ENCODE measurements at places on chromosomes 13 and 19.

- DNase-seq: no peak
Observed at GRCh38 chr13:36880961-36881360, 39.1 kb downstream of the SMAD9 start.

- peak; percentile 38 for DNase-seq
Observed at GRCh38 chr19:16268676-16269319, 55.8 kb upstream of the KLF2 start.

- no peak for DNase-seq
Observed at GRCh38 chr13:98427331-98427995, 149.4 kb downstream of the STK24 start.

DNA sequence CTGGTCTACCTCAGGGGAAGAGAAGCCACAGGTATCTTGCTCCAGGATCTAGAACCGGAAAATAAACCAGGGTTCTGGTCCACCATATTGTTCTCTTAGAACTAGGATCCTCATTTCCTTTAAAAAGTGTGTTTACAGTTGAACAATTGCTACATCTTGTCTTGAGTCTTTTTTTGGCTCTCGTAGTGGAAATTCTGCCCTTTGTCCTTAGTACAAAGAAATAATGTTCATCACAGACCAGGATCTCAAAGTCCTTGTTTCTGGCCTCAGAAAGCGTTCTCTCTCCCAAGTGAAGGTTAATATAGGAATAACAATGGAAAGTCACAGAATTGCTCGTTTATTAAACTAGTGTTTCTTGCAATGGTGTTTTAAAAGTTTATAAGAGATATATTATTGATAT, 20.8 kb downstream of the KLF2 start:
- DNase-seq: no peak

GRCh38 chr19:49110567-49110966, 3.6 kb upstream of the LIN7B start:
- no peak for DNase-seq

DNA sequence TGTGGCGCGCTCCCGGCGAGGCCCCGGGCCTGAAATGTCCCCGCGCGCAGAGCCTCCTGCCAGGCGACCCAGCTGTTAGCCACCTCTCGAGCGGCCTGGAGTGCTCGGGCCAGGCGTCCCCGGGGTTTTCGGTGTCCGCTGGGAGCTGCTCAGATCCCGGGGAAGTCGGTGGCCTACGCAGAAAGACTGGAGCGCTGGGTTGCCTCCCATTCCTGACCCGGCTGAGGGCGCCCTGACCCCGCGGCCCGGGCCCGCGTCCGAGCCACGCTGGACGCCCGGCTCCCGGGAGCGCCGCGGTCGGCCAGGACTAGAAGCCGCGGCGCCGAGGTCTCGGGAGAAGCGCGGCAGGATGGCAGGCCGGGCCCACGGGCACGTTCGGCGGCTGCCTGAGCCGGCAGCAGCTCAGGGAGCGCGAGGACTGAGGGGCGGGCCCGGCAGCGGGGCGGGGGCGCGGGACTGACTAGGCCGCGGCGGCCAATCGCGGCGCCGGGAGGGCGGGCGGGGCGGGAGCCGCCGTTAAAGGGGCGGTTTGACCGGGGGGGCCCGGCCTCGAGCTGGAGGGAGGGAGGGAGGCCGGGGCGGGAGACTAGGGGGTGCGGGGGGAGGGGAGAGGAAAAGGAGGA, 1.3 kb upstream of the ZIC2 start:
- peak; percentile 55 for DNase-seq

DNA sequence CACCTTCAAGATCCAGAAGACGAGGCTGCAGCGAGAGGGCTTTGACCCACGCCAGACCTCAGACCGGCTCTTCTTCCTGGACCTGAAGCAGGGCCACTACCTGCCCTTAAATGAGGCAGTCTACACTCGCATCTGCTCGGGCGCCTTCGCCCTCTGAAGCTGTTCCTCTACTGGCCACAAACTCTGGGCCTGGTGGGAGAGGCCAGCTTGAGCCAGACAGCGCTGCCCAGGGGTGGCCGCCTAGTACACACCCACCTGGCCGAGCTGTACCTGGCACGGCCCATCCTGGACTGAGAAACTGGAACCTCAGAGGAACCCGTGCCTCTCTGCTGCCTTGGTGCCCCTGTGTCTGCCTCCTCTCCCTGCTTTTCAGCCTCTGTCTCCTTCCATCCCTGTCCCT, 7.0 kb upstream of the PGLS start:
- no peak for DNase-seq

DNA sequence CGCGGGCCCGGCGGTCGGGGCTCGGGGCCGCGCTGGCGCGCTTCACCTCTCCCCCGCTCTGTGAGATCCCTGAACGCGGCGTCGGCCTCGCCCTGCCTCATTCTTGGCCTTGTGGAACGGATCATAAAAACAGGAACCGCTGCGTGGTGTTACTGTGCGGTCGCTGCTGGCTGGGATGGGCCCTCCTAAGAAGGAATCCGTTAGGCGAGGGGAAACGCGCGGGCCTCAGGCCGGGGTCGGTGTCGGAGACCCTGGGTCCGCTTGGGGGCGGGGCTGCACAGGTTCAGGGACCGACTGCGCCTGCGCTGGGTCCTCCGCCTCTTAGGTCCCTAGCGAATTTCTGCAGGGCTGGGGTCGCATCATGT, 381 bp downstream of the CKAP2 start:
- DNase-seq: peak; percentile 75

- no peak for DNase-seq
Observed at GRCh38 chr13:94656766-94657165, 55.1 kb downstream of the GPR180 start.

GRCh38 chr13:94667190-94667589, 45.2 kb downstream of the SOX21 start:
- DNase-seq: no peak

DNA sequence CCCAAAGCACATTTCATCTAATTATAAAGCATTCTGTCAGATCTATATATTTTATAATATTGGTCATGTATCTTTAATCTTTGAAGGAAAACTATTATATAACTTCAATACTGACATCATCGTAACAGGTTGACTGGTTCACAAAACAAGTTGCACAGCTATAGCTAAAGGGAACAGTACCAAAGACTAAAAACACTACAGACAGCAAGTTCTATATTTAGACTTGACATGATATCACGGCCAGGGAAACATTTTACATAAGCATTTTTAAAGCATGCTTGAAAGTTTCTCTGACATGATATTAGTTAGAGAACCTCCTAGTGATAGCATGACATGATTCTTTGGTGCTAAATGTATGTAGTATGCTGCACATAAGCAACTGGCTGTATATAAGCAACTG, 182.5 kb downstream of the NDFIP2 start:
- DNase-seq: no peak

- DNase-seq: no peak
Observed at GRCh38 chr13:67226696-67227095, 3.4 kb downstream of the PCDH9 start.

DNA sequence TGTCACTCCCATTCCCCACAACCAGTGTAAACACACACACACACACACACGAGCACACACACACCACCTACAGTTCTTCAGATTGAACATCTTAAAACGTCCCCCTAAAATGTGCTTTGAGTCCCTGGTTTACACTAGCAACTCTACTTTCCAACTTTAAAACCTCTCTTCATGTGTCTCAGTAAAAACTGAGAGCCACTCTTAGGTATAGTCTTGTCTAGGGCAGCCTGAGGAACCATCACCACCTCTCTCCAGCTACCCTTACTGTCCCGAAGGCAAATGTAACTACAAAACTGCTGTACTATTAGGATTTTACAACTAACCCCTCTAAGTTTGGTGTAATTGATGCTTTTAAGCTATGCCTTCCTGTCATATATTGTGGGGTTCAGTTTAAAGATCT, 1501.6 kb upstream of the MIR17HG start:
- no peak for DNase-seq

GRCh38 chr13:100665403-100665802, 9.2 kb downstream of the TMTC4 start:
- no peak for DNase-seq

DNA sequence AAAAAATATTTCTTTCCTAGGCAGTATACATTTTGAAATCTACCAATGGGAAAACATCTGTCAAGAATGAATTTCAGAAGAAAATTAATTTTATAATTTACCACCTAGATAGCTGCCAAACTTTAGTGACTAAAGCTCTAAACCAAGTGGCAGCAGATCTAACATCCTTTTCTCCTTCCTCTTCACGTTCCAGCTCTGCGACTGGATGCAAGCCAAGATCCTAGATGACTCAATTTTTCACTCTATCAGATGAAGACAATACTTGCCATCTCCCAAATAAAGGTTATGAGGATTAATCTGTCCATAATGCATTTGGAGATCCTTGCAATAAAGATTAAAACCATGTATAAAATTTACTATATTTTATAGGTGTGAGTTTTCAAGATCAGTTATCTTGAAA, 66.7 kb upstream of the MIR17HG start:
- no peak for DNase-seq

DNA sequence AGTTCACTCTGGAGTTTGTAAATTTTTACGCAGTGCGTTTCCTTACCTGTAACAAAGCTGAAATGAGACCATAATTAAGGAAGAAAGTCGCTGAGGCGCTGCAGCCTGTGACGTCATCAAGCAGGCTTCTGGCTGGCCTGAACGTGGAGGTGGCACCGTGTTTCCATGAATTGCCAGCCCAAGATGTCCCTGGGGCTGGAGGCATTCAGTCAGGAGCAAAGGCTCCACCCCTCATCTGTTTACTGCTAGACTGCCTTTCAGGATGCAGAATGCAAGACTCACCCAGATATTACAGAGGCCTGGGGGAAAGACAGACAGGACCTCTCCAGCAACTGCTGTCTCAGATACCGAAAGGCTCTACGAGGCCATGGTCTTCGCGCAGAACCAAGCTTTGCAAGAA, 424.6 kb downstream of the TSHZ3 start:
- DNase-seq: no peak

DNA sequence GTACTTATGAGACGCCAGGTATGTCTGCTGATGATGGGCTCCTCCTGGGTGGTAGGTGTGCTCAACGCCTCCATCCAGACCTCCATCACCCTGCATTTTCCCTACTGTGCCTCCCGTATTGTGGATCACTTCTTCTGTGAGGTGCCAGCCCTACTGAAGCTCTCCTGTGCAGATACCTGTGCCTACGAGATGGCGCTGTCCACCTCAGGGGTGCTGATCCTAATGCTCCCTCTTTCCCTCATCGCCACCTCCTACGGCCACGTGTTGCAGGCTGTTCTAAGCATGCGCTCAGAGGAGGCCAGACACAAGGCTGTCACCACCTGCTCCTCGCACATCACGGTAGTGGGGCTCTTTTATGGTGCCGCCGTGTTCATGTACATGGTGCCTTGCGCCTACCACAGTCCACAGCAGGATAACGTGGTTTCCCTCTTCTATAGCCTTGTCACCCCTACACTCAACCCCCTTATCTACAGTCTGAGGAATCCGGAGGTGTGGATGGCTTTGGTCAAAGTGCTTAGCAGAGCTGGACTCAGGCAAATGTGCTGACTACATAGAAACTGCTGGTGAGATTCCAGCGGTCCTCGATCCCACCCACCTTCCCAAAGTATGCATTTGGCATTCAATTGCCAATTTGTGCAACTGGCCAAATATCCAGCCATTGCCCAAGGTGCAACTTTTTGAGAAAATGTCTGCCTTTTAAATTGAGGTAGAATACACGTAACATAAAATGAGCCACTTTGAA, 10.2 kb downstream of the OR2Z1 start:
- DNase-seq: no peak

DNA sequence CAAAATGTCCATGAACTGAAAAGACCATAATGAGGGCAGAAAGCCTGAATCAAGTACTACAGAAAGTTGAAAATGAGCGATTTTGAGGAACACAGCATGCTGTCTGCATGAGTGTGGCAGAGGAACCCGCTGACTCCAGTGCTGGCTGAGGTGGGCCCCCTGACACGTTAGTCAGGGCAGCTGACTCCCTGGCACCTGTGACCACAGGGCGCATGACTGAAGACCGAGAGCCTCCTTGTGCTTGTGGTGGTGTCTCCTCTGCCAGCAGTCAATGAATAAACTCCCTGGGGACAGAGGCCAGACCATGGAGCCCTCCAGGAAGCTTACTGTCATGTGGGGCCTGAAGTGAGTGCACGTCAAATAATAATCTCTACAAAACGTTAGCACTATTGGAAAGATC, 38.4 kb upstream of the VSTM2B start:
- DNase-seq: no peak

GRCh38 chr13:66171920-66172319, 1058.2 kb downstream of the PCDH9 start:
- DNase-seq: no peak

GRCh38 chr19:30778961-30779715, 407.0 kb downstream of the ZNF536 start:
- no peak for DNase-seq

- no peak for DNase-seq
Observed at GRCh38 chr19:34363094-34363493, 1.9 kb upstream of the GPI start.

GRCh38 chr13:51721496-51721895, 82.5 kb downstream of the DHRS12 start:
- DNase-seq: no peak

DNA sequence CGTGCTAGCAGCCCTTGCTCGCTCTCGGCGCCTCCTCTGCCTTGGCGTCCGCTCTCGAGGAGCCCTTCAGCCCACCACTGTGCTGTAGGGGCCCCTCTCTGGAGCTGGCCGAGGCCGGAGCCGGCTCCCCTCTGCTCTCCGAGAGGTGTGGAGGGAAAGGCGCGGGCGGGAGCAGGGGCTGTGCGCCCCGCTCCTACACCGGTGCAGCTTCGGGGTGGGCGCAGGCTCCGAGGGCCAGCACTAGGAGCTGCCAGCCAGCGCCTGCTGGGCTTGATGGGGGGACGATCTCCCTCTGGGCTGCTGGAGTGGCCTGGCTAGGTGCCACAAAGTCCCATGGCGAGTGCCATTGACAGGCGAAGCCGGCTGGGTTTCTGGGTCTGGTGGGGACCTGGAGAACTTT, 365.5 kb downstream of the SLITRK1 start:
- DNase-seq: no peak

DNA sequence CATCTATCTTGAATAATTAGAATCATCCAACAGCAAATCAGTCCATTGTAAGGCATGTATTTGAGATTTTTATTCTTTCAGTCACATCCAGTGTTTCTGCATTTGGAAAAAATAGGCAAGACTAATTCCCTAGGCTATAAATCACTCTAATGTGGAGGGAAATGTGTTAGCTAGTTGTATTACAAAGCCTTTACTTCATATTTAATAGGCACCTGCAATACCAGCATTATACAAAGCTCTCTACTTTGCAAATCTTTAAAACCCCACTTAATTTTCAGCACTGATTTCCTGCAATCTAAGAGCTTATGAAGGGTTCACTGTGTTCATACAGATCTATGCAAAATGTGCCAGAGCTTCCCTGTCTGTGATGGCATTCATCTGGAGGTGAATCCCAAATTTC, 12.3 kb downstream of the PCDH9 start:
- no peak for DNase-seq
